LoVo (cell line): ENCODE measurements at places on chromosomes 1 and 21.
A peak's percentile ranks its signal among the peaks of the same experiment; 100 is the strongest.

DNA sequence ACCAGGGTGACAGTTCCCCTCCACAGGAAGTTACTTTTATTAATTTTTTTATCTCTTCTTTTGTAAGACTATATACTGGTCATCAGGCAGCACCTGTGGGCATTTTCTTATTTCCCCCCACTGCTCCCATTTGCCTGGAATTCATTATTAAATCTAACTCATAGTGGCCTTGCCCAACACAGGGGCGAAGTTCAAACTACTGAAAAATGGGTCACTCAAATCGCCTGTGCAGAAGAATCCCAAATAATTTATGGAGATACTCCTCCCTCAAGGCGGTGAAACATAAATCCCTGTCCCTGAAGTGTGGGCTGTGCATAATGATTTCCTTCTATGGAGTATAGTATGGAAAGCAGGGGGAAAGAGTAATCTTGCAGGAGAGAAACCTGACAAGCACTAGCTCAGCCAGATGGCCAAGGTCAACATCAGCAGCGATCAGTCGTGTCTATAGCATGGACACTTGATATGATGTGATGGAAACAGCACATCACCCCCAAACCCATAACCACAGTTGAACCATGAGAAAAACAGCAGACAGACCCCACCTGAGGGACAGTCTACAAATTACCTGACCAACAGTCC lies 7.9 kb downstream of the CAMK2N1 start:
- DNase-seq, result no peak

GRCh38 chr1:169368406-169368769 lies 393 bp downstream of the BLZF1 start:
- peak; percentile 22 for DNase-seq

GRCh38 chr1:106907795-106908194 lies 148.7 kb upstream of the PRMT6 start:
- DNase-seq, result no peak

DNA sequence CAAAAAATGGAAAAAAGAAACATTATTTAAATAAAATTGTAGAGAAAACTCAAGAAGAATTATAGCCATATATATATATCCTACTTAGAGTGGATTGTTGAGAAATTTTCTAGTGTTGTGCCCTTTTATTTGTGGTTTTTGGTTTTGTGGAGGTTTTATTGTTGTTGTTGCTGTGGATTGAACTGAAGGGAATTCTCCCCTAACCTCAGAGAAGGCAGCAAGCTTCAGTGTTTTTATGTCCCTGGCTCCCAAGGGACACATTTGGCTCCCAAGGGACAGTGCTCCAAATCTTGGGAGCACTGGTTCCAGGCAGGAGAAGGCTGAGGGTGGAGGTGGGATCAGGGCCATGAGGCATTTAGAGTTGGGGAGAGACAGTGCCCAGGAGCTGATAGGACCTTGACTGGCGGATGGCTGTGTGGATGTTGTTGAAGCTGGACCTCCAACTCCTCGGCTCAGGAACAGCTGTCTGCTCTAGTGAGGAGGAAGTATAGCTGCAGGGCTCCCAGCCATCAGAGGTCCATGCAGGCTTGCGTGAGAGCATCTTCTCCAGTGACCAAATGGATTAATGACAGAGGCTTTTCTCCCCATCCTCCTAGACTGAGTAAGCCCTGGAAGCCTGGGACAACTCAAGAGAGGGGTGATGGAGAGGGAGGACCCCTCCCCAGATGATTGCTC lies 100.5 kb downstream of the TEX35 start:
- no peak for DNase-seq

GRCh38 chr1:228400692-228401454 lies 5.8 kb downstream of the TRIM11 start:
- DNase-seq, result no peak

GRCh38 chr1:62175568-62176179 lies 19.0 kb upstream of the L1TD1 start:
- DNase-seq, result peak; percentile 60

- no peak for DNase-seq
Measured at GRCh38 chr21:16419188-16419921, 689.6 kb downstream of the USP25 start.

- no peak for DNase-seq
Measured at GRCh38 chr1:214444182-214444939, 107.0 kb downstream of the PTPN14 start.

GRCh38 chr1:96703186-96703585 lies 18.4 kb upstream of the PTBP2 start:
- no peak for DNase-seq
